ENCODE measurements at places on chromosomes 2 and 18. TPM values are rescaled to one million over a fixed set of nuclear protein-coding genes. Genes with fewer than 3 reads are reported as not detected.
A peak's percentile ranks its signal among the peaks of the same experiment; 100 is the strongest.

DNA sequence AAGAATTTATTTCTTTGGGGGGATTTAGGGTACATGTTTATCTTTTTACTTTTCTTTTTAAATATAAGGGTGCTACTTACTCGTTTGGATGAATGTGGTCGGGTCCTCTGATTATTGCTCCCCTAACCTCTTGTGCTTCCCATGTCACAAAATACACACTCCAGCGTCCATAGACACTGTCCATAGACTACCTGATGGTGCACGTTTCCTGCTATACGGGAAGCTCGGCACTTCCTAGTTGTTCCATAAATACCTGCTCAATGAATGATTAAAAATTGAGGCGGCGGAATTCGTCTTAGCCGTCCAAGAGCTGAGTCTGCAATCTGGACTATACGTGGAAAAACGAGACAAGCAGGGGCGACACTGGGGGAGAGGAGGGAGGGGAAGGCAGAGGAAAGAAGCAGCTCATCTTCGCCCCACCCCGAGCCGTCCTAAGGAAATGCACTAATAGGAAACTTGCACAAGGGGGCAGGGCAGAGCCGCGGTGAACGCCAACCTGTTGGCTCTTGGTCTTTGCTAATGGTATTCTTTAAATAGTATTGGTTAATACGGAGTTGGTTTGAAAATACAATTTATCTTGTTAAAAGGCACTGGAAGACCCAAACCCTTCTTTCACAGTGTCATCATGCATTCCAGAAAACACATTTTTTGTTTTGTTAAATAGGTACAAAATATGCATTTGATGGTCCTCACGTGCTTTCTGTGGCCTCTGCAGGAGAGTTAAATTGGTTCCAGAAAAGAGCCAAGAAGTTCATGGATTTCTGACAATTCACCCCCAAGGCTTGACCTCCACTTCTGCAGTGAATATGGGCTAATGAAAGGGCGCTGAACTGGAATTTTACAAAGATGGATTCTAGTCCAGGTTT lies 73.0 kb upstream of the KCTD1 start:
- peak; percentile 52 for DNase-seq

DNA sequence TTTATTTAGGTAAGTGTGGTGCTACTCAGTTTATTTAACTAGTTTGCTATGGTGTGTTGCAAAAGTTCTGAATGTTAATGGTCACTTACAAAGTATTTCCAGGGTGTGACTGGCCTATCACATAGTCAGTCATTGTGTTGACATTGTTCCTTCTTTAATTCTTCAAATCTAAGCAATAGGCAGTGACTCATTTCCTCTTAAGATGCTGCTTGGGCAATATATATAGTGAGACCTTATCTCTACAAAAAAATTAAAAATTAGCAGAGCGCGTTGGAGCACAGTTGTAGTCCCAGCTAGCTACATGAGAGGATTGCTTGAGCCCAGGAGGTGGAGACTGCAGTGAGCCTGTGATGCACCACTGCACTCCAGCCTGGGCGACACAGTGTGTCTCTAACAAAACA lies 5.8 kb upstream of the CCDC88A start:
- no peak for DNase-seq

- DNase-seq, result no peak
Observed at GRCh38 chr2:186641807-186642321, 52.0 kb upstream of the FAM171B start.

The TUBB8B gene
- not detected for total RNA-seq

The HAAO gene
- not detected for total RNA-seq
